ENCODE measurements at places on chromosomes 16 and 17.

- peak; percentile 71 for DNase-seq
Measured at GRCh38 chr17:43907998-43908721, 824 bp upstream of the MPP2 start.

- DNase-seq: peak; percentile 79
Measured at GRCh38 chr17:63622574-63623390, 565 bp downstream of the MAP3K3 start.

- DNase-seq: no peak
Measured at GRCh38 chr16:78505544-78506366, 406.3 kb downstream of the WWOX start.

- DNase-seq: no peak
Measured at GRCh38 chr16:14490235-14490634, 139.8 kb downstream of the PARN start.

- DNase-seq: no peak
Measured at GRCh38 chr17:17347956-17348871, 45.0 kb downstream of the NT5M start.

Data from activated T-cell treated with anti-CD3 and anti-CD28 coated beads, Interleukin-2, amount 50 U/mL, for 24 hours (primary cell).